Central memory CD4-positive, alpha-beta T cell (primary cell): ENCODE measurements at places on chromosomes 13 and 19.

- no peak for DNase-seq
Observed at GRCh38 chr13:81058916-81059290, 718.0 kb upstream of the SPRY2 start.

GRCh38 chr13:43489233-43489632 is 297.5 kb downstream of the ENOX1 start:
- DNase-seq, result no peak

DNA sequence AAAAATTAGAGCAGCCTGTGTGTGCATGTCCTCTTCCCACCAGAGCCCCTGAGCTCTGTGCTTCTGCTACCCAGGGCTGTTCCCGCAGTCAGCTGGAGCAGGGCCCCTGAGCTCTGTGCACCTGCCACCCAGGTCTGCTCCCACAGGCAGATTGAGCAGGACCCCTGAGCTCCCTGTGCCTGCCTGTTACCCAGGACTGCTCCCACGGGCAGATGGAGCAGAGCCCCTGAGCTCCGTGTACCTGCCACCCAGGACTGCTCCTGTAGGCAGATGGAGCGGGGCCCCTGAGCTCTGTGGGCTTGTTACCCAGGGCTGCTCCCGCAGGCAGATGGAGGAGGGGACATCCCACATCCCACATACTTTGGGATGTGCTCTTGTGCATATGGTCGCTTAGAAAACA is 186.8 kb upstream of the SOX1 start:
- DNase-seq, result no peak

- no peak for DNase-seq
Observed at GRCh38 chr19:19259741-19260140, 13.4 kb downstream of the TM6SF2 start.

DNA sequence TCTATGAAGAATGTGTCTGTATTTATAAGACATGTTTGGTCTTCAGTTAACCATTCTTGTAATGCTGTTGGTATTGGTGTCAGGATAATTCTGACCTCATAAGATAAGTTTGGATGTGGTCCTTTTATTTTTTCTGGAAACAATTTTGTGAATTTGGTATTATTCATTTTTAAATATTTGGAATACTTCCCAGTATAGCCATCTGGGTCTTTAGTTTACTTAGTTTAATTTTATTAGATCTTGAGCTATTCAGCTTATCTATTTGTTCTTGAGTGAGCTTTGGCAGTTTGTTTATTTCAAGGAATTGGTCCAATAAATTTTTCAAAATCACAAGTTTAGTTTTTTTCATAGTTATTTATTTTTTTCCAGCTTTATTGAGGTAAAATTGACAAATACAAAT is 335.4 kb upstream of the PCDH20 start:
- DNase-seq, result no peak

DNA sequence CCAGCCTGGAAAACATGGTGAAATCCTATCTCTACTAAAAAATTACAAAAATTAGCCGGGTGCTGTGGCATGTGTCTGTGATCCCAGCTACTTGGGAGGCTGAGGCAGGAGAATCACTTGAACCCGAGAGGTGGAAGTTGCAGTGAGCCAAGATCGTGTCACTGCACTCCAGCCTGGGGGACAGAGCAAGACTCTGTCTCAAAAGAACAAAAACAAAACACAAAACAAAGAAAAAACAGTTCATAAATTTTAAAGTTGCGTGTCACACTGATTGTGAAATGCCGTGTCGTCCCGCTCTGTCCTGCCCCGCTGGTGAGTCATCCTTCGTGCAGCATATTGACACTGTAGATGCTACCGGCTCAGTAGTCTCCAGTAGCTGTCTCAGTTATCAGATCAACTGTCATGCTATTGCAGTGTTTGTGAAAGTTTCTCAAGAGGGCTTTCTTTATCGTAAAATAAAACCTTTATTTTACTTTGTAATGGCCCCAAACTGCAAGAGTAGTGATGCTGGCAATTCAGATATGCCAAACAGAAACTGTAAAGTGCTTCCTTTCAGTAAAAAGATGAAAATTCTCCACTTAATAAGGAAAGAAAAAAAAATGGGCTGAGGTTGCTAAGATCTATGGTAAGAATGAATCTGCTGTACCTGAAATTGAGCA is 36.4 kb upstream of the IGFL1 start:
- no peak for DNase-seq

GRCh38 chr13:29721766-29722165 is 126.3 kb upstream of the SLC7A1 start:
- DNase-seq, result no peak

- DNase-seq, result no peak
Observed at GRCh38 chr19:32355309-32355708, 9.9 kb downstream of the ZNF507 start.

DNA sequence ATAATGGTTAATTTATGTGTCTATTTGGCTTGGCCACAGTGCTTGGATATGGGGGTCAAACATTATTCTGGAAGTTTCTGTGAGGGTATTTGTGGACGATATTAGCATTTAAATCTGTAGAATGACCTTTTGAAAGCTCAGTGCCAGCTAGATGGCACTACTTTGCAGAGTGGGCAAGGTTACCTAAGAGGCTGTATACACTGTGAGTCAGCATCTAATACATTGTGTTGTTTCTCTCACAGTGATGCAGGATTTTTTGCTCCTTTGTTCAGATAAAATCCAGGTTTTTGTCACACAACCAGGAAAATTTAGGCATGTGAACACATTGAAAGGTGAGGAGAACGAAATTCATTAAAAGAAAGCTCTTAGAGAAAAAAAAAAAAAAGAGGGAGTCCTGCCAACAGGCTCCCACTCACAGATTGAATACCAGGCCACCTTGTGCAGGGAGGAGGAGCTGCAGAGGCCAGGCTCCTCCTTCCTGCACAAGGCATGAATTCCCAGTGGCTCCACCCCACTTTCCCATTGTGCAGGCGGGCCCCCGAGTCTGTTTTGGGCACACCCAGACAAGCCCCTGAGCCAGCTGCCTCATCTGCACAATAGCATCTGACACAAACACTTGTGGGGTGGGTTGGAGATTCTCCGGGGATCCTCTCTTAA is 551.0 kb upstream of the ATXN8OS start:
- no peak for DNase-seq

GRCh38 chr13:114268344-114269280 is 12.8 kb upstream of the UPF3A start:
- no peak for DNase-seq
